G401 (cell line): ENCODE measurements at places on chromosomes 3 and 15. TPM values are rescaled to one million over a fixed set of nuclear protein-coding genes. Genes with fewer than 3 reads are reported as not detected.

Gene REC114
- total RNA-seq, result not detected in 2 replicates

Gene CDHR4
- total RNA-seq, result not detected in 2 replicates

GRCh38 chr15:59738676-59739075 lies 49.6 kb upstream of the BNIP2 start:
- no peak for DNase-seq

GRCh38 chr3:27532426-27533260 lies 48.5 kb upstream of the SLC4A7 start:
- DNase-seq, result no peak

DNA sequence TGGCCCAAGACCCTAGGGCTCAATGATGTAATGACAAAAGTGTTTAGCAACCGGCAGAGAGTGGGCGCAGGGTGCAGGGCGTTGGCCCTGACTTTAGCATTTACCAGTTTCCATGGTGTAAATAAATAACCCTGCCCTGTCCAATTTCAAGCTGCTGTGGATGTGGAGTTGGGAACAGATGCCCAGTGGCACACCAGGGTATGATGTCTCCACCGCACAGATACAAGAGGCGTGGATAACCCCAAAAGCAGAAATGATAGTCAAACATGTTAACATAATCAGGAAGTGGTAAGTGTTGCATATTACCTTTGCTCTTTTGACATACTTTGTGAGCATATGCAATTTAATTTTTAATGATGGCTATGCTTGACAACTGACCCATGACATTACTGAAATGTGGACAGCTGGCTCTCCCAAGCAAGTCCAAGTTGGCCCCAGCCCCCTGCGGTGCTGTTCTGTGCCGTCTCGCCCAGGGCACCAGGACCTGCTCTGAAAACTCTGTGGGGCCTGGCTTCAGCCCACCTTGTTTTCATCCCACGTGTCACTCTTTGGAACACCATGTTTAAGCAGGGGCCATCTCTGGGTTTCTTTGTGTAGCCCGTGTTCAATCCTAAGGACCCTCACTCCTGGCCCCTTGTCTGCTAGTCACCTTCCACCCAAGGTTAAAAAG lies 10.8 kb upstream of the ANPEP start:
- no peak for DNase-seq

GRCh38 chr15:93041159-93041547 lies 47.9 kb downstream of the RGMA start:
- DNase-seq, result no peak
